ENCODE measurements at places on chromosomes 7 and 10.

- DNase-seq: no peak
Measured at GRCh38 chr10:71525721-71526120, 129.0 kb downstream of the CDH23 start.

GRCh38 chr10:103564776-103565520, 71.4 kb downstream of the NEURL1 start:
- DNase-seq: no peak

DNA sequence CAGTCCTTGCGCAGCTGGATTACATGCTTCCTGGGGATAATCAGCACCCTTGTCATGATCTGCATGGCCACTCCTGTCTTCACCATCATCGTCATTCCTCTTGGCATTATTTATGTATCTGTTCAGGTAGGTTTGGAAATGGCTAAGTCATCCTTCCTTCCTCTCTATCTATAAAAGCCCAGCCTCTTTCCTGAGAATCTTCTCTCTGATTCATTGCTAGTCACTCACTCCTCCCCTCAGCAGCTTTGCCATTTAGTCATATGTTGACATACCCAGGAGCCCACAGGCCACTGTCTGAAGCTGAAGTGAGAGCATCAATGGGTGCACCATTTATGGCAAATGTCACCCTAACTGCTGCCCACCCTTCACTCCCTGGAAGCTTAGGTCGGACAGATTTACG, 52.0 kb downstream of the ABCC2 start:
- DNase-seq: no peak

GRCh38 chr7:140774371-140774770, 77.9 kb downstream of the NDUFB2 start:
- DNase-seq: no peak

DNA sequence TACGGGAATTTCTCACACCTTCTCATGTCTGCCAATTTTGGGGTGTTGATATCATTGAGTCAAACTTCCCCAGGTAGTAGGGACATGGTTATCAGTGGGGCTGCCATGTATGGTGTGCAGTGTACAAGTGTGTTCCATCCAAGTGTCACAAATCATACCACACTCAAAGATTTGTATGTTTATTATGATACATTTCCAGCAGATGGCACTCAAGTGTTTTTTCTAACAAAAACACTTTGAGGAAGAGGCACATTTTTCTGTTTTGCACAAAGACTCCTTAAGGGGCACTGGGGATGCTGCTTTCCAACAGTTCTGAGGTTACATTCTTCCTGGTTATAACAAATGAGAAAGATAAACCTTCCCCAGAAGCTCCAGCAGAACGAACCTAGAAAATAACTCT, 414.5 kb downstream of the REEP3 start:
- no peak for DNase-seq

DNA sequence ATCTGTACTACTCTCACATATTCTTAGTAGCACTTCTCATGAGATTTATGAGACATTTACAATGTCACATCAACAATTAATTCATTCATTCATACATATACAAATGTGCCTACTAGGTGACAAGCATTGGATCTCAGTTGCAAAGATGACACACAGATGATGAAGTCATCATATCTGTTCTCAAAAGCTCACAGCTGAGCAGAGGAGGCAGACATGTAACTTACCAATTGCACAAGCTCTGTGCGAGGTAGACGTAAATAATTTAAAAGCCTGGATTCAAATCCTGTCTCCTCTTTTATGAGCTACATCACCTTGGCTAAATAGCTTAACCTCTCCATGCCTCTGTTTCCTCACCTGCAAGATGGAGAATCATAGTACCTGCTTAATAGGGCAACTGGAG, 109.4 kb upstream of the FAM133B start:
- no peak for DNase-seq
